ENCODE measurements at places on chromosomes 4 and X. TPM values are rescaled to one million over a fixed set of nuclear protein-coding genes. Genes with fewer than 3 reads are reported as not detected.

- H3K27ac ChIP-seq = no peak overlapping the region
- H3K4me1 ChIP-seq = no peaks in the 10 kb centered on the region
- no peak for DNase-seq
- no peak overlapping the region for H3K4me3 ChIP-seq
- no peaks in the 10 kb centered on the region for H3K36me3 ChIP-seq
Measured at GRCh38 chr4:158656439-158656838, 15.2 kb downstream of the C4orf46 start.

GRCh38 chr4:114636192-114636935 is 37.8 kb downstream of the UGT8 start:
- no peak overlapping the region for H3K27ac ChIP-seq
- H3K4me3 ChIP-seq = no peak overlapping the region
- H3K4me1 ChIP-seq = no peaks in the 10 kb centered on the region
- no peaks in the 10 kb centered on the region for H3K36me3 ChIP-seq
- no peaks in the 10 kb centered on the region for H3K27me3 ChIP-seq

DNA sequence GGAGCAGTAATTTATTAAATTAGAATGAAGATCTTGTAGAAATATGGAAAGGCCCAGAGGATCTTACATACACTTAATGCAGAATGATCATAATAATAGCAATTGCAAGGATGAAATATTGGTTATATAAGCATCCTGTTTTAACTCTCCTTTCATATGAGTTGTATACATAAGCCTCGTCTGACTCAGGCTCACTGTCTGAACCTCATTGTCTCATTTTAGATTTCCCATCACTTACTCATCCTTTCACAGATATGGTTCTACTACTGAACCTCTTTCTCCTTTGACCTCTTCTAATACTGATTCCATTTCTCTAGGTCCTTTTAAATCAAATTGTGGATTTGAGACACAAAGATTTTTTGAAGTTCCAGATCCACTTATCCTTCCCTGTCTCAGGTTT is 277.3 kb upstream of the TRPC5 start:
- H3K4me3 ChIP-seq = no peak overlapping the region
- no peaks in the 10 kb centered on the region for H3K27me3 ChIP-seq
- no peak for DNase-seq
- H3K4me1 ChIP-seq = no peaks in the 10 kb centered on the region

The GLUD2 gene
- total RNA-seq = not detected

The GAGE10 gene
- not detected for total RNA-seq

The BEX1 gene
- total RNA-seq = 0.43 TPM

Measured in naive thymus-derived CD4-positive, alpha-beta T cell (primary cell).